CD4-positive, alpha-beta T cell (primary cell): ENCODE measurements at places on chromosomes 5 and 9.

DNA sequence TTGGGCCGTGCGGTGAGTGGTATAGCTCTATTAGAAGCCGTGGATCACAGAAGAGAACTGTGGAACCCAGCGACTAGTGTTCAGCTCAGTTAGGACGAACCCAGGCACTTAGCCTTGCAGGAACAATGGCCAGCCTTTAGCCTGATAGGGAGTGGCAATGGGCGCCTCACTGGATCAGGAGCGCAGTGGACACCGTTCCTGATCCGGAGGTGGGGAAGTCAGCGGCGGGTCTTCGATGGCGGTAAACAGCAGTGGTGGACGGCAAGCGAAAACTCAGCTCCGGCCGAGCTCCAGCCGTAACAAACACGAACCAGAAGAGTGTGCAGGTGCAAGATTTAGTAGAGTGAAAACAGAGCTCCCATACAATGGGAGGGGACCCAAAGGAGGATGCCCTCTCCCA lies 340.0 kb downstream of the TLE4 start:
- no peak for DNase-seq

DNA sequence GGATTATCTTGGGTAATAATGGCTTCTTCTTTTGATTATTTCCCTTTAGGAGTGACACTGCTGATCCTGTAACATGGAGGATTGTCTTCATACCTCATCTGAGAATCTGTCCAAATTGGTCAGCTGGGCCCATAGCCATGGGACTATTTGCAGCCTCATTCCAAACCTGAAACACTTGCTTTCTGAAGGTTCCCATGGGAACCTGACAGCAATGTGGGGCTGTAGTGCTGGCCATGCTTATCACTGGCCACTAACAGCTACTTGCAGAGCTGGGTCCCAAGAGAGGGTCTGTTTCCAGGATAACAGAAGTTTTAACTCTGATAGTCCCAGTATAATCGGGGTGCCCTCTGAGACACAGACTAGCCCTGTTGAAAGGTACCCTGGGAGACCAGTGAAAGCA lies 87.4 kb downstream of the KIAA1958 start:
- DNase-seq: no peak

- no peak for DNase-seq
These were observed 99.1 kb downstream of the ADAMTS16 start for GRCh38 chr5:5239191-5239590.

DNA sequence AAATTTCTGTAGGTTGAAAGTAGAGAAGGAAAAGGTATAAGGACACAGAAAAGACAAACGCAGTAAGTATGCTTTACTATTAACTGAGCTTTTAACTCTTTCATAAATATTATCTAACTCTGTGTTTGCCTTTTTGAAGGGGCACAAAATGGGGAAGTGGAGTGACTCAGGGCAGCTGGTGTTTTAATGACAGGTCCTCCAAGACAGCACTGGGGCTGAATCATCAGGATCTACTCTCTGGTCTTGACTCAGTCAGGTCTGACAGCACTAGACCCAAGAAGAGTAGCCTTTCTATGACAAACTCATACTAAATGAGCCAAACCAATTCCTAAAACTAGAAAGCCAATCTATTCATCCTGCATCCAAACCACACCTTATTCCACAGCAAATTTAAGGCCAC lies 102.2 kb downstream of the APTX start:
- no peak for DNase-seq

DNA sequence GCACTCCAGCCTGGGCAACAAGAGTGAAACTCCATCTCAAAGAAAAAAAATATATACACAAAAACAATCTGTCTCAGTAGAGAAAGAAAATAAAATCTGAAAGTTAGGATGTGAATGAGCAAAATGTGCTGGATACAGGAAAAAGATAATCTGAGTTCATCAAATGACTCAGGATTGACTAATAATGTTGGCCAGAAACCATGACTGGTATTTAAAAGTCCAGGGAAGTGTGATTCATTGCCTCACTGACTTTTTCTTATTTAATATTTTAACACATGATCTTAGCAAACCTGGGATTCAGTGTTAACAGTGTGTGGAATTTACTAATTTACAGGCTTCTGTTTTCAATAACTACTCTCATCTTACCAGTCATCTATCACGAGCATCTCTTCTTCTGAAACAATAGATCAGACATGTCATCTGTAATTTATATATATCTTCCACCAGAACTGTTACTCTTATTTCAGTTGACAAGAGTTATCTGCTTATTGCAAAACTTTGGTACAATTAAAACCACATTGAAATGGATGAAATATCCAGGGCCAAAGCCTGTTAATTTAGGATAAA lies 256.7 kb downstream of the CDH12 start:
- DNase-seq: no peak

- DNase-seq: no peak
These were observed 153.9 kb downstream of the MARCHF11 start for GRCh38 chr5:16025681-16026080.

DNA sequence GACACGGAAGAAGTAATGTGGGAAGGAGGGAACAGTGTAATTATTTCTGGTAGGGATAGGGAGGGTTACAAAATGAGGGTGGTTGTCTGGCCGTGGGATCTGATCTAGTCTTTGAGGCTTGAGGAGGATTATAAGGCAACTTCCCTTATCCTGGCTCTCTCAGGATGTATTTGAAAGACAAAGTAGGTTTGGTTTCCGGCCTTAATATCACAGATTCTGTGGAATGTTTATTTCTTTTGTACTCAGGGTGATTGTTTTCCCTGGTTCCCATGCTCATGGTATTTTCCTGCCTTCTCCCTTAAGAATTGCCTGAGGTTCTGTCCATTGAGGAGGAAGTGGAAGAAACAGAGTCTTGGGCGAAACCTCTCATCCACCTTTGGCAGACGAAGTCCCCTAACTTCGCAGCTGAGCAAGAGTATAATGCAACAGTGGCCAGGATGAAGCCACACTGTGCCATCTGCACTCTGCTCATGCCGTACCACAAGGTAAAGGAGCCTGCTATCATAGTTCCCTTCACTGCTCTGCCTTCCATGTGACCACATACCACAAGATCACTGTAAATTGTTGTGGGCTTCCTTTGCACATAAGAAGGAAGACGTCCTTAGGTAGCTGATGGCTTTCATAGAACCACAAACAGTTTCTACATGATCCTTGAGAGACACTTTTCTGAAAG lies 253.8 kb downstream of the KDM4C start:
- no peak for DNase-seq

DNA sequence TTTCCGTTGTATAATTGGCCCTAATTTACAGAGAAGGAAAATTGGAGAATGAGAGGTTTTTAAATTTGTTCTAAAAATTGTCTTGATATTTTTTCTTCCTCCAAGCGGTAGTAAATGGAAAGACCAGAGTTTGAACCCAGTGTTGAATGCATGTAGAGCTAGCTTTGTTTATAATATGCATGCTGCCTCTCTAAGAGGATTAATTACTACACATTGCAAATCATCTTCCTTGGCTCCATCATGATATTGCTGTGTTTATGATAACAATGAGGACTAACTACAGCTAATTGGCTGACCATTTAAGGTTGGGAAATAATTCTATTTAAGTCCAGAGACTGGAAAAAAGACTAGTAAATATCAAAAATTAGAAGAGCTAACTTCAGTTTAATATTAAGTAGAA lies 338.5 kb downstream of the PLK2 start:
- no peak for DNase-seq

GRCh38 chr5:176619203-176619568 lies 9.2 kb upstream of the GPRIN1 start:
- peak; percentile 58 for DNase-seq
